ENCODE measurements at places on chromosomes 6 and 20.
A peak's percentile ranks its signal among the peaks of the same experiment; 100 is the strongest.

DNA sequence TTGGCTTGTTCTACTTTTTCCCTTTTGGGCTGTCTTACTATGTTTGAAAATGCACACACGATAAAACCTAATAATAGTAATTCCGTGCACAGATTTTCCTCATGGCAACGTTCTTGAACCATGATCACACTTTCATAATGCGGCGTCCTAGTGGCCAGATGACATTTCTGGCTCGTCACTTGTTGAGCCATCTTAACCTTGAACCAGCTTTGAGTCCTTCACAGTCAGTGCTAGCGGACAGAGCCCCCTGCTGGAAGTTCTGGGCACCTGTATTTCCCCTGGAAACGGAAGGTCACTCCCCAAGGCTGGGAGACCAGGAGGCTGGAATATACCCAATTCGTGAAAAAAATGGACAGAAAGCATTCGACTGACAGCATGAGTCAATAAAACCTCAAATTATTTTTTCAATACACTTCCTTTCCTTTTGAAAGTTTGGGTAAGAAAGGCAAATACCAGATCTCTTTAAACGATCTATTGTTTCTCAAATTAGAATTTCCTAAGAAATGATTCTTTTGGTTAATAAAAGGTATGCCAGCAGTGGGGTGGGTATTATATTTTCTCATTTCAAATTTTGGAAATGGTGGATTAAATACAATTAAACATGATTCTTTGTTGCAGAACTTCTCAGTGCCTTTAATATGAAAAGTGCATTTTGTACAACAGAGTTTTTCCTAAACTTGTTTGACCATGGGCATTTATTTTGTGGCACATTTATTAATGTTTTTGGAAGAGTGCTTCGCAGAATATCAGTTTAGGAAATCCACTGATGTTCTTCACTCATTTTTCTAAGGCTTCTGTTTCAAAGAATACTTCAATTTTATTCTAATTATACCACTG, 542.3 kb downstream of the QKI start:
- DNase-seq: peak; percentile 92

DNA sequence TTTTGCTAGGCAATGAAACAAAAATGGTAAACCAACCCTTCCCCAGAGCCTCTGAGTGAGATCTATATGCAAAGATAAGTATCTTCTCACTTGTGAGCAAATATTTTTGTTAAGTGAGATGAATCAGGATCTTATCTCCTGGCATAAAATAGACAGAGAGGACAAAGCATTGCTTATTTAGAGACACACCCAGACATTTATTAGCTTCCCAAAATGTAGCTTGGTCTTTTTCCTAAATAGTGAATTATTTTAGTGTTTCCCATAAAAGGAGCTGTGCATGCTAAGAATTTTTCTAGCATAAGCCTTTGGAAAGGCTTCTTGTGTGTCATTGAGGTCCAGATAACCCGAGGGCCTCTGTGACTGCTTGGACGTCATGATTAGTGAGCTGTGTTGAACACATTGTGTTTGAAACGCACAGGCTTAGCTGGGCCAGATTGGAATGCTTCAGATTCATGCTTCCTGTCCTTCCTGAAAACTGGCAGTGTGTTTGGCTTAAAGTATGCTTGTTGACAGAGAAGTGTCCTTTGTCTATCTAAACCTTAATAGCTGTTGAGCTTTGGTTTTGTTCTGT, 16.5 kb downstream of the MTHFD1L start:
- peak; percentile 97 for DNase-seq

GRCh38 chr6:124029567-124029966, 225.9 kb downstream of the NKAIN2 start:
- DNase-seq: no peak

- DNase-seq: no peak
Observed at GRCh38 chr20:52209154-52209571, 17.6 kb upstream of the ZFP64 start.

DNA sequence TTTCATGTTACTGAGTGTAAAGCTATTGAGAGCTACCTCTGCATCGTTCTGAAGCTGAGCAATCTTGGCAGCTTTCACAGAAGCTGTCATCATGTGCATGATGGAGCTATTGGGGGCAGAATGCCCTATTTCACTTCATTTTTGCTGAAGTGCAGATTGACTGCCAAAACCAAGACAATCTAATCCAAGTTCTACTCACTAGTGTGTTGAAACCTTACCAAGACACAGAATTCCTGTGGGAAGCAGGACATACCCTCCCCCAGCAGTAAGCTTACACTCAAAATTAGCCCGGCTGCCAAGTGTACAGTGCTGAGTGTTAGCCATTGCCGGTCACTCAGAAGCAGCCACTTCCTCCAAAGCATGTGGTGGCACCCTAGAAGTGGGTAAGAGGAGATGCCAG, 177.3 kb upstream of the TENT5A start:
- no peak for DNase-seq

- DNase-seq: no peak
Observed at GRCh38 chr20:24291014-24291413, 178.4 kb upstream of the SYNDIG1 start.

DNA sequence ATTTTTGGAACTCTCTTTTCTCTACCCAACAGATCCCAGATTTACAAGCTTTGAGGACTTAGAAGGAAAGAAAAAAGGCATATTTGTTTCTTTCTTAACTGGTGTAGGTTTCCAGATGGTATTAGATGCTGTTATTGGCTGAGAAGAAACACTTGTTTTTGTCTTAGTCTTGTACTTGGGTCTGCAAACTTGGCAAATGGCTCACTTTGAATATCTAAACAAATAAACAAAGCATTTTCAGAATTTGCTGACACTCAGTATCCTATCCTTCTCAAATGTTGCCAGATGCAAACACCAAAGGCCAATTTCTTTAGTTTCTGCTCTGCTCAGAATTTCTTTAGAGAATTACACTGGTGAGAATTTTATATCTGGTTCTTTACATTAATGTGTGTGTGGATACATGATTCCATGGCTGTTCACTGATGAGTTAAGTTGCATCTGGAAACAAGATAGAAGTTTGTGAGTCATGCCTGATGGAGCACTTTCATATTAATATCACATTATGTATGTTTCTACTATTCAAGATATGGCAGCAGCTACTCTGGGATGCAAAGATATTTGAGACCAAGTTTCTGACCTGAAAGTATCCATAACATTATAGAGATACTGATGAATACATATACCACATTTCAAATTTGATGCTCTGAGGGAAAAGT, 43.7 kb upstream of the CEP162 start:
- DNase-seq: no peak

DNA sequence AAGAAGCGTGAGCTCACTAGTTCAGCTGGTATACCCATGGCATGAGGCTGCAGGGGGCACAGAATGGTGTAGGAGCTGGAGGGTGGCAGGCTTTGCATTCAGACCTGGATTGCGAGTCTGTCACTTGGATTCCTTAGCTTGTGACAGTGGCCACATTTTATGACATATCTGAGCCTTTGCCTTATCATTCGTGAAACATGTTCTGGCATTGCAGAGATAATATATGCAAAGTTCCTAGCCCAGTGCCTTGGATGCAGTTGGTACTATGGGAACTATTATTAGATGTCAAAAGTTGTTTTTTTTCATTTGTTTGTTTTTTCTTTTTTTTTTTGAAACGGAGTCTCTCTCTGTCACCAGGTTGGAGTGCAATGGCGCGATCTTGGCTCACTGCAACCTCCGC, 230.7 kb upstream of the PRDM1 start:
- DNase-seq: no peak

GRCh38 chr6:164379795-164380194, 929.6 kb downstream of the C6orf118 start:
- no peak for DNase-seq

DNA sequence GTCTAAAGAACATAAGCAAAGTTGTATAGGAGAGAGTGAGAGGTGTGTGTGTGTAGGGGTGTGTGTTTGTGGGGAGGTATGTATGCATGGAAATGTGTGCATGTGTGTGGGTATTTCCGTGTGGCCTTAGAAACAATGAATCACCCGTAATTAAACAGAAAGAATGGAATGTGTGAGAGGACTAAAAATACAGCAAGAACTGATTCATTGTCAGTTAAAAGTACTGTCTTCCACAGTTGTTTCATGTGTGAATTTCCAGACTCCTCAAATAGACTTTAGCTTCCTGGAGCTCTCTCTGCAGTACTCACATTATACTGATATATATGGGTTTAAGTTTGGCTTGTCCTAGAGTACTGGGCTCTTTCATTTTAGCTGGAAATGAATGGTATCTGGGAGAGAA, 145.7 kb downstream of the RIMS1 start:
- peak; percentile 15 for DNase-seq

- no peak for DNase-seq
Observed at GRCh38 chr6:166483573-166484250, 101.0 kb upstream of the MPC1 start.

DNA sequence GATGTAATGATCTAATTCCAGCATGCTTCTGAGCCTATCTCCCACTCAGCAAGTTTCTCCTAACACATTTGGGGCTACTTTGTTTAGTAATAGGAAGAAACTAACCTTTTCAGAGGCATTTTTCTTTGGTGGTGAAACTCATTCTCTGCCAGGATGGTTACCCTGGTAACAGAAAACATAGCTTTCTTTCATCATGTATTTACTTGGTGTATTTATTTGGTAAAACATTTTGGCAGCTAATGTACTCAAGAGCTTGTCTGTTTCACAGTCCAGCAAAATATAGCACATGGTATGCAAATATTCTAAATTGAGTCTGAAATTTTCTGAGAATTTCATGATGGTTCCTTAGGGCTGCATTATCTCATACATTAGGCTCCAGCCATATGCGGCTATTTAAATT, 100.0 kb downstream of the SLC35B3 start:
- no peak for DNase-seq

DNA sequence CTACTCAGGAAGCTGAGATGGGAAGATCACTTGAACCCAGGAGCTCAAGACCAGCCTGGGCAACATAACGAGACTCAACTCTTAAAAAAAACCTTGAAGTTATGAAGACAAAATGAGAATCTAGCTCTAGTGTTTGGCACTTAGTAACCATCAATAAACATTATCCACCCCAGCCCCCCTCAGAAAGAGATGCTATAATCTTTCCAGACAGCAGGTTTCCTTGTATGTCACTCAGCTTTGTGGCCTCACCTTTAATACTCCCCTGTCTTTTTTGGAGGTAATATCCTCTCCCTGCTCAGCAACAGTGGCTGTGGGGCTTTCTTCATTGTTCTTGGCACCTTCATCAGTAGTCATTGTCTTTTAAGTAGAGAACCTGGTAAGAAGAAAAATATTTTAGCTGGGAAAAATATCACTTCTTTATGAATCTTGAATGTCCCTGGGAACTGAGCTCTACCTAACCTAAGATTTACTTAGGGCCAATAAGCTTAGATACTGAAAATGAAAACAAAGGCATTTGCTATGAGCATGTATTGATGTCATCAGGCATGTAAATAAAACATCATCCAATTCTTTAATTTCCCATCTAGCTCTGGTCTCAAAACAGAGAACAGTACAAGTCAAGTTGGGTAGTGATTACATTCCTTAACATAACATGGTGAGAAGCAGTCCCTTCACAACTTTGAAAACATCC, 46.1 kb downstream of the FKBP5 start:
- no peak for DNase-seq

GRCh38 chr20:5001174-5002076, at the start of gene SLC23A2:
Gene SLC23A2 (minus strand): TSS chr20:5001510. CDS start chr20:4932562, 68,948 bp downstream.
- peak; percentile 41 for DNase-seq

DNA sequence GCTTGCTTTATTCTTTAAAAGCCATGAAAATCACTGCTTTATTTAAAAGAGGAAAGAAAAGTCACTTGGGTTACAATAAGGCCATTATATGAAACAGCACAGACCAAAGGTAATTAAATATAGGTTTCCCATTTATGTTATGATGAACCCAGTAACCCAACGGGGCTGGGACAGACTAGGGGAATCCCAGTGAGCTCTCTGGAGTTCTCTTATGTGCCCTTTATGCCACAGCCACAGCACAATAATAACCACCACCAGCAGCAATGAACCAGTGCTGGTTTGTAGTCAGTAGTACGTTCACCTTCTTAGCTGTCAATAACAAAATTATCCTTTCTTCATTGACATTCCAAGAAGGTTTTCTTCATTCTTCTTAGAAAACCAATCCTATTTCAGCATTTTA, 87.4 kb downstream of the KIF13A start:
- DNase-seq: no peak

GRCh38 chr20:25017257-25017803, 24.8 kb upstream of the APMAP start:
- DNase-seq: no peak

GRCh38 chr6:6622501-6622900, 34.0 kb downstream of the LY86 start:
- no peak for DNase-seq

DNA sequence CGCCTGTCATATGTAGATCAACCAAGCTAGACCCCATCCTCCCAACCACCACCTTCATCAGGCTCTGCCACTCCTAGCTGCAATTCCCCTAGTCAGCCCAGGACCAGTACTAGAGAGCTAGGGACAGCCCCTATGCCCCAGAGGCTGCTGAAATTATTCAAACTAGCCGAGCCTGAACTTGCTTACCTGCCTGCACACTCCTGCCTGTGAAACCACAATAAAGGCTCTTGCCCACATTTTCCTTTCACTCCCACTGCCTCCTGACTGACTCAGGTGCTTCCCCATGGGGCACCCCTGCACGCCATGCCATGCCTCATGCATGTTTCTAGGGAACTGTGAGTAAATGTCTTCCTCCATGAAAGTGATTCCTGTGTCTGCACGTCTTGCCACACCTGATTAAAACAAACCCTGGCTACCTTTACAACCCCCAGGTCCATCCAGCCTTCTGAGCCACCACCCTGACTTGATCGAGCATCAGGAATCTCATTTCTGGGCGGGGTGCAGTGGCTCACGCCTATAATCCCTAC, 66.5 kb upstream of the IER3 start:
- no peak for DNase-seq

DNA sequence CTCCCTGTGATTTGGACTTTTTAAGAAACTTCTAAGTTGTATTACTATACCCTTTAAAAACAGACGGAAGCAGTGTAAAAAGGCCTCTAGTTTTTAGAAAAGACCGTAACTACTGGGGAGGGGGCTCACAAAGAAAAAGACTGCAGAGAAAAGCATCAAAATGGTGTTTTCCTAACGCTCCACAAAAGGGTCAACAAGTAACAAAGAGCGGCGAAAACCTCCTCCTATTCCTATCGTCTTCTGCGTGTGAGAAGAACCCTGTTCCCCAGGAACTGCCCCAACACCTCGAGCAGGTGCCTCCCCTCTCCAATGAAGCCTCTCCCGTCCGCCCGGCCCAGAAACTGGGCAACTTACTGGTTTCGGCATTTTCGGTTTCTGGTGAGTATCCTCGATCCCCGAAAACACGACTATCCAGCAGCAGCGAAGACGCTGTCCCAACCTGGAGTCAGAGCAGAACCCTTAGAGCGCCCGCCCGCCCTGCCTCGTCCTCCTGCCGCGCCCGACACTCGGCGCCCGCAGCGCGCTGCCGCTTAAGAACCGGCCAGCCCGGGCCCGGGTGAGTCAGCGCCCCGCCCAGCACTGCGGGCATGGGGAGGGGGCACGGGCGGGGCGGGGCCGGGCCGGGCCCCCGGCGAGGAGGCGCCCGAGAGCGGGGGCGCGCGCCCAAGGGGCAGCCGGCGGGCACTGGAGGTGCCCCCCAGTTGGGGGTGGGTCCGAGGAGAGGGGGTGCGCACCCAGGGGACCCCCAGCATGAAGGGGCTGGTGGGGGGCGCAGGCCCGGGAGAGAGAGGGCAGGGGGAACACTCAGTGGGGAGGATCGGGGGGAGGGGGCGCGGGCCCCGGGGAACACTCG, 1.2 kb downstream of the EZR start:
- DNase-seq: peak; percentile 81

Measured in EL (cell line).